ENCODE measurements at places on chromosomes 16 and 17.
A peak's percentile ranks its signal among the peaks of the same experiment; 100 is the strongest.

DNA sequence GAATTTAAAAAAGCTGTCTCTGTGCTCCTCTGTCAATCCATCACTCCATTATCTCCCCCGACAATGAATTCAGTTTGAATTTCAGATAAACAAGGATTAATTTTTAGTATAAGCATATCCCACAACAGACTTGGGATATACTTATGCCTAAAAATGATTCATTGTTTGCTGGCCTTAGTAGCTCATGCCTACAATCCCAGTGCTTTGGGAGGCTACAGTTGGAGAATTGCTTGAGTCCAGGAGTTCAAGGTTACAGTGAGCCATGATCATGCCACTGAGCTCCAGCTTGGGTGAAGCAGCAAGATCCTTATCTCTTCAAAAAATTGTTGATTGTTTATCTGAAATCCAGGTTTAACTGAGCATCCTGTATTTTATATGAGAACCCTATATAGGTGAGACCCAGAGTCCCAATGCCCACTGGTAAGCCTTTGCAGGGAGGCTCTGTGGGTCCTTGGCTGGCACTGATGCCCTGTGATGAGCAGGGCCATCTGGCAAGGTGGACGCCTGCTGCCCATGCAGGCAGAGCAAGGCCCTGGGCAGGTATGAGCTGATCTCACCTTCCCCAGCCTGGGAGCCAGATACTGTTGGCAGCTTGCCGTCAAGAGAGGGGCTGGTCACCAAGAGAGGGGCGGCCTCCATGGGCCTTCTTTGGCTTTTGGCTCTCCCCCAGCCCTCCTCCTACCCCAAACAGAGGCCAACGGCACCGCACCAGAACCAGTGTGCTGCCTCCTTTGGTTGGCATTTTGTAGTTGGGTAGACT, 158.7 kb downstream of the SEC14L1 start:
- no peak for DNase-seq

DNA sequence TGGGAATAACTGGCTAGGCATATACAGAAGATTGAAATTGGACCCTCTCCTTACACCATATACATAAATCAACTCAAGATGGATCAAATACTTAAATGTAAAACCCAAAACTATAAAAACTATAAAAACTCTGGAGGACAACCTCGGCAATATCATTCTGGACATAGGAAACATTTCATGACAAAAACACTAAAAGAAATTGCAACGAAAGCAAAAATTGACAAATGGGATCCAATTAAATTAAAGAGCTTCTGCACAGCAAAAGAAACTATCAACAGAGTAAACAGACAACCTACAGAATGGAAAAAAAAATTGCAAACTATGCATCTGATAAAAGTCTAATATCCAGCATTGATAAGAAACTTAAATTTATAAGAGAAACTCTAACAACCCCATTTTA, 503.7 kb upstream of the C16orf82 start:
- no peak for DNase-seq

DNA sequence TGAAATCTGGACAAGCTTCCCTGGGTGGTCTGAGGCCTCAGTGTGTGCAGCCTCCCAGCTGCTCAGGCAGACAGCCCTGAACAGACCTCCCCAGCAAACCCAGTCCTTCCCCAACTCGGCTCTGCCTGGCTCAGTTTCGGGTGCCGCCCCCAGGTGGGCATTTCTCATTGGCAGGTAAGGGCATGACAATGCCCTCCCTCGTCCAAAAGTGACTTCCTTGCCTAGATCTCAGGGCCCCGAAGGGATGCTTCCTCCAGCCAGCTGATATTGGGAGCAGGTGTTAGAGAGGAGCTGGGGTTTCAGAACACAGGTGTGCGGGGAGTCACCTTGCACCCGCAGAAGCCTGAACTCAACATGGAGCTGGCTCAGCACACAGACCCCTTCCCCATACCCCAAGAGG, 3.8 kb upstream of the PPL start:
- DNase-seq = no peak

GRCh38 chr17:68461122-68461539, 3.8 kb upstream of the WIPI1 start:
- no peak for DNase-seq

DNA sequence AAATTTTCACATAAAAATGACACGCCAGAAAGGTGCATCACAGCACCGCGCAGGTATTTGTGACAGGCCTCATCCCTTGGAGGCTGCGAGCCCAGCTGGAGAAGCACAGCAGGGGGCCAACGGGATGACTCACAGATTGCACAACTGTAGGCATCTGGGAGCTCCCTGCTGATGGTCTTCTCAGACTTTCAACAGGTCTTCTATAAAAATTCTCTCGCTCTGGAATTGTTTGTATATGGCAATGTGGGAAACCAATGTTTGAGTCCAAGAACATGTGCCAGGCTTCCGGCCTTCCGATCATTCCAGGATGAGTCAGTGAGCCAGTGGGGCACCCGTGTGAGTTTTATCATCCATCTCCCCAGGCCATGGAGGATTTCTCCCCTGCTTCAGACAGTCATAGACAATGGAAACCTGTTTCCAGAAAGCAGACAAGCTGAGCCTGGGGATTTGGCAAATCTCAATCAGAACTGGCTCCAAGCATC, 24.1 kb upstream of the ADORA2B start:
- DNase-seq = peak; percentile 88

DNA sequence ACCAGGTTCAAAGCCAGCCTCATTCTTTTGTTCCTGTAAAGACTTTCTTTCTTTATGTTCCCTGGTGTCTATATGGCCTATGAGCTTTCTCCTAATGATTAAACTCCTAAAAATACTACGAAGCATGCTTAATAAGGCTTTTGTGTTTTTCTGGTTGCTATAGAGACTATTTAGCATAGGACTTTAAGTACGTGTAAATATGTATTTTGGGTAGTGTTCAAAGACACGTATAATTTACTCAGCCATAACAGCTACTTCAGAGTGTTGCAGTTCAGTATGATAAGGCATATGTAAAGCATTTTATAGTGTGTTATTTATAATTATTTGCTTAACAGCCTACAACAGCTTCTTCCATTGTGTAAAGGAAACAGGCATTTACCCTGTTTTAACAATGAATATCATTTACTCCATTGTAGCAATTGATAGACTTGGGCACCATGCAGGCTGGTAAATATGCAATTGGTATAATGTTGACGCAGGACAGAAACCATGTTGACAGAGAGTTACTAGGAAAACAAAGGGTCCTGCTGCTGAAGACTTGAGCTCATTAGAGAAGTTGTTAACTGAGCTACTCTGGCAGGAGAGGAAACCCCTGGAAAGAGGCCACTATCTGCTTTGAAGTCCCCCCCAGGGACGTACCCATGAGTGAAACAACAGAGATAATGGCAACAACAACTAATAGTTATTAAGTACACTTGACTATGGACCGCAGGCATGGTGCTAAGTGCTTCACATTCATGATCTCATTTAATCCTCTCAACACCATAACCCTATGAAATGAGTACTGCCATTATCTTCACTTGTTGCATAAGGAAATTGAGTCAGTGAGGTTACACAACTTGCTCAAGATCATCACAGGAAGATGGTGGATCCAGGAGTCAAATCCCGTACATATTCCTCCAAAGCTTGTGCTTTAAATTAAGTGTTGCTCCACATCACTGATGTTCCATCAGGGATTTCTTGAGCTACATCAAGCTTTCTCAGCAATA, 342.2 kb upstream of the DYNLRB2 start:
- DNase-seq = no peak

- no peak for DNase-seq
Observed at GRCh38 chr17:44167181-44167861, 3.2 kb upstream of the ASB16 start.

DNA sequence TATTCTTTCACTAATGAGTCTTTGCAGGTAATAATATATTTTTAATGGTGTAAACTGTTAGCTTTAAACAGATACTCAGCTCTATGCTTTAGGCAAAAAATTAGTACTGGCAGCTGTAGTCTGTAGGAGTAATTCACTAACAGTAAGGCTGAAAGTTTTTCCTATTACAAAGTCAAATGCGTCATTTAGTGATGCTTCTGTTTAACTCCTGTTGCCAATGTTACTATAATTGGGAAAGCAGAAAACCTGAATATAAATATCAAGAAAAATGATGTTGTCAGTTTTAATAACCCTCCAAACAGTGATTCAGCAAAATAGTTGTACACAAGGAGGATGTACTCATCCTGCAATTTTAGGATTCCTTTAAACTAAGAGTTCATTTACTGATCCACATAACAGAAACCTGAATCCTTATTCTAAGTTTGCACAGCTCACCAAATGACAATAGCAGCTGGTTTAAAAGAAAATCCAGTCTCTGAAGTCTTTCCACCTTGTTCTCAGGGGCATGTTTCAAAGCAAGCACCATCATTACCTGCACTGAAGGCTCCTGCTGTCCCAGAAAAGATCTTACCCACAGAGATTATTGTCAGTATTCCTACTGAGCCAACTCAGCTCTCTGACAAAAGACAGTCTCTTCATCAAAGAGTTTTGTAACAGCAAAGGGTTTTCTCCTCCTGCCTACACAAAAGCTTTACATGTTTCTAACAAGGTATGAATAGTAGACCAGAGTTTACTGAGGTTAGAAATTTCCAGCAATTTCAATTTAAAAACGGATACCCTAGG, 4.2 kb downstream of the CDR2 start:
- DNase-seq = no peak

DNA sequence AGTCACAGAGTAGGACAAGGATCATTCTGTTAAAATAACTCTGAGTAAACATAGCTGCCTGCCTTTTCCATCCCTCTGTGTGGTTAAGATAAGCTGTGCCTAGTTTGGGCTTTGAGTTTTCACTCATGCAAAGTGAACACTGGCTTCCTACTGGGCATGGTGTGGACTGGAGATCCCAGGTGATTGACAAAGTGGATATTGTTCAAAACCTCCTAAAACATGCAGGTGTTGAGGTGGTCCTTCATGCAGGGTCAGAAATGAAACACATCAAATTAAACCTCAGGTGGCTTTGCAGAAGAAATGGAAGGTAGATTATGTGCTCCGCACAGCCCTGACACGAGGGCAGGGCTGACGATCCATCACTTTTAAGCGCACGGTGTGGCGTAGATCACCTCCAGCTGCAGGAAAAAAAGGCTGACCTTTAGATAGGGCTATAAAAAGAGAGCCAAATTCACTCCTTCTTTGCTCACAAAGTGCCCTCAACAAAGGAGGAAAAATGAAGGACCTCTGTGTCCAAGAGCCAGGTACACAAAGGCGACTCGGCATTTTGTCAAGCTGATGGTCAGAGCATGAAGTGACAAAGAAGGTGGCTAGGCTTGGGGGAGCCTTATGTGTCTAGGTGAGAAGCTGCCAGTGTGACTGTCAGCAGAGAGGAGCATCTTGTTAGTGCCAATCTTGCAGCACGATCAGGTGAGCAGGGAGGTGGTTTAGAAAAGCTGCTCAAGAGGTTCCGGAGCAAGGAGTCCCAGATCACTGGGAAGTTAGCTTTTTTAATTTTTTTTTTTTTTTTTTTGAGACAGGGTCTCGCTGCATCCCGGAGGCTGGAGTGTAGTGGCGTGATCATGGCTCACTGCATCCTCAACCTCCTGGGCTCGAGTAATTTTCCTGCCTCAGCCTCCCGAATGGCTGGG, 19.9 kb upstream of the ITPRIPL2 start:
- DNase-seq = peak; percentile 7

DNA sequence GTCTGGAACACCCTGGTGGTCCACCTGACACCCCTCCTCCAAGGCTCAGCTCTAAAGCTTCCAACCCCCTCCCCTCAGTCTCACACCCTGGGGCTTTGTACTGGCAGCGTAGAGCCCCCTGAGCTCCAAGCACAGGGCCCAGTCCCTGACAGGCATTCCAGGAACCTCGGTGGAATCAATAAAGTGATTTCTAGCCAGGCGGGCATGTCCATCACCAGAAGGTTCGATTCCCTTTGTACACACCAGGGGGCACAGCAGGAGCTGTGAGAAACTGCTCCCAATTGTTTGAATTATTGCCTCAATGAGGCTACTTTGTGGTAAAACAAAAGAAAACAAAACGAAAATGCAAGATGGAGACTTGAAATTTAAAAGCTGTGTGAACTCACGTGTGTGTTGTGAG, 51.8 kb downstream of the SMPD3 start:
- no peak for DNase-seq

DNA sequence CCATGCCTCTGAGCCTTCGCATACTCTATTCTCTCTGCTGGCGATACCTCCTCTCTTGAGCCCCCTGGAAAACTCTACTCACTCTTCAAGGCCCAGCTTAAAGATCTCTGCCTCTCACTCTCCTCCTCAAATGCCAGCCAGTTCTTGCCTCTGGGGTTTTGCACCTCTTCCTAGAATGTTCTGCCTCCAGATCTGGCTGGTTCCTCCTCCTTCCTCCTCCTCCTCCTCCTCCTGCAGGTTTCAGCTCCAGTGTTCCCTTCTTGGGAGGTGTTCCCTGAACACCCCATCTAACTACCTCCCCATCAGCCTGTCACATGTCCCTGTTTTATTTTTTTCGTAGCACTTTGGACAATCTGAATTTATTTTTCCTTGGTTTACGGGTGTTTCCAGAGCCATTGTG, 35.1 kb upstream of the SBK1 start:
- DNase-seq = no peak
